Activated T-cell treated with anti-CD3 and anti-CD28 coated beads, Interleukin-2, amount 50 U/mL, for 72 hours (primary cell): ENCODE measurements at places on chromosomes 5 and 9.

- DNase-seq = no peak
These were observed 195.8 kb downstream of the EFNA5 start for GRCh38 chr5:107474716-107475489.

DNA sequence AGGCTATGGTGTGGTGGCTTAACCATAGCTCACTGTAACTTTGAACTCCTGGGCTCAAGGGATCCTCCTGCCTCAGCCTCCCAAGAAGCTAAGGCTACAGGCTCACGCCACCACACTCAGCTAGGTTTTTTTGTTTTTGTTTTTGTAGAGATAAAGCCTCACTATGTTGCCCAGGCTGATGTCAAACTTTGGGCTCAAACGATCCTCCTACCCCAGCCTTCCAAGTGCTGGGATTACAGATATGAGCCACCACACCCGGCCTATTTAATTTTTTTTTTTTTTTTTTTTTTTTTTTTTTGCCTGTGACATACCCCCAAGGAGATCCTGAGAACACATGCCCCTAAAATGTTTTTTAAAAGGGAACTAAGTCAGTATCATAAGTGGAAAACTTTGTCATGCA, 10.4 kb downstream of the FUBP3 start:
- DNase-seq = no peak

GRCh38 chr5:32790411-32790951, 79.4 kb downstream of the NPR3 start:
- DNase-seq = no peak

- DNase-seq = no peak
These were observed 186.4 kb downstream of the SLIT3 start for GRCh38 chr5:169114466-169115065.

DNA sequence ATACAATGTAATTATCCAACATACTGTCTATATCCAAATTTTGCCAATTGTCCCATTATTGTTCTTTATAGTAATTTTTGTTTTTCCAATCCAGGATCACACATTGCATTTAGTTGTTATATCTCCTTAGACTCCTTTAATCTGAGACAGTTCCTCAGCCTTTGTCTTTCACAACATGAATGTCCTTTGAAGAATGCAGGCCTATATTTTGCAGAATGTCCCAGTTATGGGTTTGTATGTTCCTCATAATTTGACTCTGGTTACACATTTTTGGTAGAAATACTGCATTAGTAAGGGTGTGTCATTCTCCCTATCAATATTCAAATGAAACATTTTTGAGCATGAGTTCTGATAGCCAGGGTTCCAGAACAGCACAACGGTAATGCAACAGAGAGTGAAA, 6.7 kb downstream of the CD180 start:
- no peak for DNase-seq

DNA sequence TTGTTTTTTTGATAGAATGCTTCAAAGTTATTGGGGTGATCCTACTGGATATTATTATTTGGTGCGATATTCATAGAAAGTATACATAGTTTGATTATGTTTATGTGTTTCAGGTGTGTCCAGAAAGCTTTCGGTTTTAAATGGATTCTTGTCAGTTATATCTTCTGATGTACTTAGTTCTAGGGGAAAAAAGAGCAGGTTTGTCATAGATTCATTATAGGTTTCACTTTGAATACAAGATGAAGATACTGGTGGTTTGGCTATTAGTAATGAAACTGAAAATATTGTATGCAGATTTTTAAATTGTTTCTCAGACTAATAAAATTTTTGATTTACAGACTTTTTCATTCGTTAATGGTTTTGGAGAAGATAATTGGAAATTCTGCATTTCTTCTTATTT, 98.9 kb downstream of the MAN2A1 start:
- DNase-seq = no peak

- no peak for DNase-seq
These were observed 25.0 kb downstream of the SKP1 start for GRCh38 chr5:134151723-134152122.

DNA sequence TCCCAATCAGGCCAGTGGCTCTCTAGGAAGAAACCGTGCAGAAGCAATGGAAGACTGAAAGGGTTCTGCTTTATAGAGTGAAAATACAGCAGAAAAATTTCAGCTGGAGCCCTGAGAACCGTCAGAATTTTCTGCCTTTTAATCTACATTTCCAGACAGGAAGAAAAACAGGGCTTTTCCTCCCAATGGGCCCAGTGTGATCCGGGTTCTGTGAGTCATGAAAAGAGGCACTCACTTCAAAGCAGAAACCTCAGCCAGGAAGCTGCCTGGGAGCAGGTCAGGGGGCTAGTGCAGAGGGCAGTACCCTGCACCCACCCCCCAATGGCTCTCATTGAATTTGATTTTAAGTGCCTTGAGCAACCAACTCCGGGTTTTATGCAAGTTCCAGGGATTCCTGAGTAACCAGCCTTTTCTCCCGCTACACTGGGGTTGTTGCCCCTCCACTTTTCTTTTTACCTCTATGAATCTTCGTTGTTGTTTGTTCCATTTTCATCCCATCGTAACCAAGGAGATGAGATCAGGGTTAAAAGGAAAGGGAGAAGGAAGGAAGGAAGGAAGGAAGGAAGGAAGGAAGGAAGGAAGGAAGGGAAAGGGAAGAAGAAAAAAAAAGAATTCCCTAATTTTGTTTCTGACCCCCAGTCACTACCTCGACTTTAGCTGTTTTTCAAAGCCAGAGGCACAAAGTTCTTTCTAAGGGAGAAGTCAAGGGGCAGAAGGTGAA, 1.3 kb downstream of the BARHL1 start:
- no peak for DNase-seq

GRCh38 chr5:17312358-17312757, 94.9 kb downstream of the BASP1 start:
- no peak for DNase-seq

- DNase-seq = no peak
These were observed 119.8 kb downstream of the TENT4A start for GRCh38 chr5:6832994-6833393.

DNA sequence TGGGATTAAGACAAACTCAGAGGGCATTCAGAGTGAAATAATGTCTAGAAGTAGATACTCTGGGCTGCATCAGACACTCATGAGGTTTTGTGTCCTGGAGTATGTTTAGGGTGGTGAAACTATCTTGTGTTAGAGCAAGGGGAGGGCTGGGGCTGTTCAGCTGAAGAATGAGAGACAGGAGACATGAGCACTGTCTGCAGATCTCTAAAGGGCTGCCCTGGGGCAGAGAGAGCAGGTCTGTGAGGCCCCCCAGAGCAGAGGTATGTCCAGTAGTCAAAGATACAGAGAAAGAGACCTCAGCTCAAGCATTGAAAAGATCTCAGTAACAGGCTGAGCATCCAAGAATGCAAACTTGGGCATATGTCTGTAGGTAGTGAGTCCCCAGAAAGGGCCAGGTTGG, 45.9 kb upstream of the SHB start:
- DNase-seq = no peak

- no peak for DNase-seq
These were observed 21.9 kb downstream of the CD14 start for GRCh38 chr5:140611020-140611521.

DNA sequence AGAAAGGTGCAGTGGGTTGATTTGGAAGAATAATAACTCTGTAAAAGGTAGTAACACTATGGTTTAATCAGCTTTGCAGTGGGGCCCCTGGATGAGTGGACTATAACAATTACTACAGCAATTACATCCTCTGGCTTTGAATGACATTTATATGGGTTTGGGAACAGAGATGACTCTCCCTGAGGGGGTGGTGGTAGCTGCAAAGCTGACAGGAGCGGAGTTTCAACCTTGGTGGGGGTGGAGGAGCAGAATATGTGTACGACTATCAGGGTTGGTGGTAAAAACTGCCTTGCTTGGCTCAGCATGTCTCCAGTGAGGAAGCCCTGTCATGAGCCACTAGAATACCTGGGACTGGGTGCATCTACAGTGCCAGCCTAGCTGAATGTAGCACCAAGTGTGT, 28.3 kb upstream of the NR3C1 start:
- peak; percentile 55 for DNase-seq
